ENCODE measurements at places on chromosomes 3 and 15.
A peak's percentile ranks its signal among the peaks of the same experiment; 100 is the strongest.

GRCh38 chr3:67558426-67558825, 96.0 kb downstream of the SUCLG2 start:
- DNase-seq: no peak

DNA sequence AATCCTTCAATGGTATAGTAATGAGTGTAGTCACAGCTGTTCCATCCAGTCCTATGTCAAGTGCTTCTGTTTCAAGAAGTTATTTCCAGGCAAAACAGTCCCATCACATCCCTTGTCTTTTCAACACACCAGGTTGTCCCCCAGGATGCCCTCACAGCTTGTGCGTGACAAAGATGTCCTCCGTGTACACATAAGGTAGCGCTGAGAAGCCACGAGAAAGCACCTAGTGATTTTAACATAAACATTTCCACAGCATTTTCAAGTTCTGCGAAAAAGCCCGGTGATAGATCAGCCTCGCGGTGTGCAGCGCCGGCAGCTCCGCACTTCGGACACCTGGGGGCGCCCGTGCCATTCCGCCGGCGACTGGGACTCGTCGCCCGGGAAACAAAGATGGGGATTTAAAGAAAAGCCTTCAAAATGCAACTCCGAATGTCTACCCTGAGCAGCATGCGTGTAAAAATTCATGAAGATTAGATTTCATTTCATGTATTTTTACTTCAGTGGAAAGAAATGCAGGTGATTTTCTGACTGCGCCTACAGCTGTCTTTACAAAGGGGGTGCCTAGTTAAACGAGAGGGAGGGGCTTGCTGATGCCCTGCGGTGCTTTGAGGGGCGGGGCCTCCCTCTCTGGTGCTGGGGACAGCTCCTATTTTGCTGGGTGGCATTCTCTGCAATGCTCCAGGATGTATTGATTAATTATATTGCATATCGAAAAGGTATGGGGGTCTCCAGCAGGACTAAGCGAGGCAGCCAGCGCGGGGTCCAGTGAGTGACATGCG, 49.9 kb downstream of the KY start:
- DNase-seq: peak; percentile 27

- DNase-seq: no peak
Observed at GRCh38 chr15:81400640-81401236, 26.7 kb upstream of the TMC3 start.

GRCh38 chr3:113279686-113280085, 68.3 kb downstream of the BOC start:
- DNase-seq: no peak

DNA sequence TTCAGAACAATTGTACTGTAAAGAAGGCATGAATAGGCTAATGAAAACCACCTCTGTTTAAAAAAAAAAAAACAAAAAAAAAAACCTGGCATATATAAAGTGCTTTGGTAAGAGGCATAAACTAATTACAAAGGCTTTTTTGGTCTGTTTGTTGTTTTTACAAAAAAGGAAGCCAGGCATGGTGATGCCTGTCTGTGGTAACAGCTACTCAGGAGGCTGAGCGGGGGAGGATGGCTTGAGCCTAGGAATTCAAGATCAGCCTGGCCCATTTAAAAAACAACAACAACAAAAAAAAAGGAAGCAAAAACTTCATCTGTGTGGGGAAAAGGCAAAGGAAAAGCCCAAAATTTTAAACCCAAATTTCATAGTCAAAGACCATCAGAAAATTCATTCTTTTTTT, 47.0 kb downstream of the OSBPL10 start:
- DNase-seq: no peak

All from stimulated activated CD8-positive, alpha-beta memory T cell treated with anti-CD3 and anti-CD28 coated beads, Interleukin-12 subunit alpha, Interleukin-12 subunit beta, amount 100 ng/mL, for 1 hour (primary cell).